CD14-positive monocyte (primary cell): ENCODE measurements at places on chromosomes 11 and 22.

GRCh38 chr11:14036469-14036868 is 73.9 kb downstream of the SPON1 start:
- DNase-seq, result no peak

GRCh38 chr11:14357881-14358728 is 878 bp downstream of the RRAS2 start:
- no peak for DNase-seq

GRCh38 chr22:37503850-37504249 is 15.4 kb downstream of the CARD10 start:
- DNase-seq, result peak; percentile 14

- DNase-seq, result no peak
Observed at GRCh38 chr22:36538529-36538928, 9.6 kb upstream of the EIF3D start.

GRCh38 chr11:34488855-34489557 is 24.6 kb downstream of the ELF5 start:
- DNase-seq, result no peak

DNA sequence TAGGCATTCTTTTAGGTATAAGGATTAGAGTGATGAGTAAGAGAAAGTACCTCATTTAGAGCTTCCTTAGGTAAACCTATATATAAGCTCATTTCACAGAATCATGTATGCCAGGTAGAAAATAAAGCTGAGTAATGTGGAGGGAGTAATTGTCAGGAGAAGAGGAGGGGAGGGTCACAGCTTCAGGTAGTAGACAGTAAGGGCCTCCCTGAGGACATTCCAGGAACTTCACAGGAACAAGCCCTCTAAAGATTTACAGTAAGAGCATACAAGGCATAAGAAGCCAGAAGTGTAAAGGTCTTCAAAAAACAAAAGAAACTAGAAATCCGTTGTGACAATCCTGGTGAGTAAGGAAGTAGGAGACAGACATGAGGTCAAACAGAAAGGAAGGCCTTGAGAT is 57.6 kb downstream of the USP47 start:
- no peak for DNase-seq

- no peak for DNase-seq
Observed at GRCh38 chr11:36109850-36110606, 166.2 kb downstream of the LDLRAD3 start.

DNA sequence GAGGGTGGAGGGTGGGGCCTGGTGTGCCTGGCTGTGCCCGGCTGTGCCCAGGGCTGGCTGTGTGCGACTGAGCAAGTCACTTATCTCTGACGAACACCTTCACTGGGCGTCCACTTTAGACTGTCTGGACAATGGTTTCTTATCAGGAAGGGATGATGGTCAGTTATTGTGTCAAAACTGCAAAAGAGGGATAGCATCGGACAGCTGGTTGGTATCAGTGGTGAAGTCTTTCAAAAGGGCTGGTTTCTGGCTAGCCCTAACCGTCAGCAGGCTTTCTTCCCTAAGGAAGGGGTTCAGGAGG is 4.1 kb upstream of the MGAT3 start:
- DNase-seq, result no peak

DNA sequence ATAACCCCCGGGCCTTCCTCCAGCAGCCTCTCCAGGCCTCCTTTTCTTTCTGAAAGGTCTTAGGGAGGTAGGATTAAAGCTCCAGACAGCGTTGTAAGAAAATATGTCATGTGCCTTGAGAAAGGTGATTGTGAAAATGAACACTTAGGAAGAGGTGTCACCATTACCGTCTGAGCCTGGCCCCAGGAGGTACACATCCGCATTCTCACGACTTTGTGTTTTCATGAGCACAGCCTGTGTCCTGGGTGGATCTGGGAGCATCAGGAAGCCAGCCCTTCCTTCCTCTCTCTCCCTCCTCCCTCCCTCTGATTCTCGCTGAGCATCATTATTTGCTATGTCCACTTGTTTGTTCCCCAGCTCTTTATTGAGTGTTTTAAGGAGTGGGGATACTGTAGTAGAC is 105.1 kb upstream of the CRYBB3 start:
- DNase-seq, result no peak

GRCh38 chr11:3182462-3182852 is 17.3 kb upstream of the OSBPL5 start:
- DNase-seq, result no peak

DNA sequence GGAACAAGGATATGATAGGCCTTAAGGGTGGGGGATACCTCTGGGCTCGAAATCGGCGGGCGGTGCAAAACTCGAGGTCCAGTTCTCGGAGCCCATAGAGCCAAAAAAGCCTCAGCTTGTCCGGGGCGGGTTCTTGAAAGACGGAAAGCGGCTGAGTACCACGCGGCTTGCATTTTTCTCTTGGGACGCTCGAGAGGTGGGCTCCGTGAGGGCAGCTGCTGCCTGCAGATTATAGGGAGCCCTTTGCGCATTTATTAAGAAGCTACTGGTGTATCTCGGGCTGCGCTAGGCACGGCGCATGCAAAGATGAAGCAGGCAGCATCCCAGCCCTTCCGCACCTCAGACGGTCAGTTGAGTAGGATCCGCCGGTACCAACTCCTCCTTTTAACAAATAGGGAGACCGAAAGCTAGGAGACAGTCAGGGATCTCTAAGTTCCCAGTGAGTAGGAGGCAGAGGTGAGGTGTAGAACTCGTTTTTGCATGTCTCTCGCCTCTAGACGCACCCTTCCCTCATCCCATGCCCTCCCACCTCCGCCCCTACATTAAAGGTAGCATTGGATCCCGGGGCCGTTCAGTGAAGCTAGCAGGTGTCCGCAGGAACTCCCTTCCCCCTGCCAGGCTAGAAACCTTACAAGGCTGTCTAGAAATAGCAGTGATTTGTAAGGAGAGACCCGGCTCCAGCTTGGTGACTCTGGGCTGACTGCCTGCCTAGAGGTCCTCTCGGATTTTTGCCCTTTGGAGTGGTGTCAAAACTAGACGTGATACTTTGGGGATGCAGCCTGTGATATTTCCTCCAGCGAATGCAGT is 768 bp downstream of the LDHA start:
- DNase-seq, result peak; percentile 7

DNA sequence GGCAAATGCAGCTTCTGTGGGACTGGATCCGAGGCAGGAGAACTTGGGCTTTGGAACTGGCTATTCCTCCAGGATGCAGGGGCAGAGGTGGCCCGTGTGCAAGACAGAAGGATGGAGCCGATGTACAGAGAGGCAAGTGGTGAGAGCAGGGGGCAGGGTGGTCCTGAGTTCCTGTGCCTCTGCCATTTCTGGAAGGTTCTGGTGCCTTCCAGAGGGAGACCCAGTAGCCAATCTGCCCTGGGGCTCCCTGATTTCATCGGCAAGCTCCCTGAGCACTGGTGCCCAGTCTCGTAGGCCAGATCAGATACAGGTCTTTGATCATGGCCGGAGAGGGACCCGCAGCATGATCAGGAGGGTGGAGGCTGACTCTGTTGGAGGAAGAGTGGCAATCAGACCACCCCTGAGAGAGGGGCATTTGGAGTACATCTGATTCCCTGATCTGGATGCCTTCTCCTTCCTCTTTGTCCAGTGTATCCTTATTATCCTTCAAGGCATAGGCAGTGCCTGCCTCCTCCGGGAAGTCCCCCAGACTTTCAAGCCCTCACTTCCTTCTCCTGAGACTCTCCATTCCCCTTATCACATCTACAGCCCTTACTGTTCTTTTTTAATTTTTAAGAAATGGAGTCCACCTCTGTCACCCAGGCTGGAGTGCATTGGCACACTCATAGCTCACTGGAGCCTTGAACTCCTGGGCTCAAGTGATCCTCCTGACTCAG is 9.7 kb downstream of the MRGPRD start:
- no peak for DNase-seq

DNA sequence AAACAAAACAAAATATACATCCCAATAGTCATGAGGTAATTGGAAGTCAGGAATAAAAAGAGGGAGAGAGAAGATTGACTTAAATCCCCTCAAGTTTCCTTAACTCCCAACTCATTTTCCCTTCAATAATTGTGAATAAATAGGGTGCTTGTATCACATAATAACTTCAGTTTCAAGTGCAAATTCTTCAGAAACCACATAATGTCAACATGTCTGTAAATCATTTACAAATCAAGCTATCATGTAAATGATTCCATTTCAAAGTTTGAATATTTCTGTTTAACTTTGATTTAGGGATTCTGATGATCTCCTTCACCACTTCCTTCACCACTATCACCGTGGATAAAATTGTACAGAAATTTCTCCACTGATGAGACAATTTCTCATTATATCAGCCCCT is 23.2 kb downstream of the CASP5 start:
- DNase-seq, result no peak

DNA sequence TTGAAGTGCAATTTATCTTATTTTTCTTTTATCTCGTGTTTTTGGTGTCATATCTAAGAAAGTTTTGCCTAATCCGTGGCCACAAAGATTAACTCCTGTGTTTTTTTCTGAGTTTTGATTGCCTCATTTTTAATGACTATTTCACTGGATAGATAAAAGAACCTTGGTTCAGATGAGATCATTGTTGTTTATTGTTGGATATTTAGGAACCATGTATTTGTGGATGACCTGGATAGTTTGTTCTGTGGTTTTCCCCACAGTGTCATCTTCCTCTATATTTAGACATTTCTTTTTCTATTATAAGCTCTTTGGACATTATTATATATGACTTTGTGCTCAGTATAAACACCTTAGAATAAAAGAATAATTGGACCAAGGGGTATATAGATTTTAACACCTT is 37.2 kb downstream of the PPP6R3 start:
- DNase-seq, result no peak

DNA sequence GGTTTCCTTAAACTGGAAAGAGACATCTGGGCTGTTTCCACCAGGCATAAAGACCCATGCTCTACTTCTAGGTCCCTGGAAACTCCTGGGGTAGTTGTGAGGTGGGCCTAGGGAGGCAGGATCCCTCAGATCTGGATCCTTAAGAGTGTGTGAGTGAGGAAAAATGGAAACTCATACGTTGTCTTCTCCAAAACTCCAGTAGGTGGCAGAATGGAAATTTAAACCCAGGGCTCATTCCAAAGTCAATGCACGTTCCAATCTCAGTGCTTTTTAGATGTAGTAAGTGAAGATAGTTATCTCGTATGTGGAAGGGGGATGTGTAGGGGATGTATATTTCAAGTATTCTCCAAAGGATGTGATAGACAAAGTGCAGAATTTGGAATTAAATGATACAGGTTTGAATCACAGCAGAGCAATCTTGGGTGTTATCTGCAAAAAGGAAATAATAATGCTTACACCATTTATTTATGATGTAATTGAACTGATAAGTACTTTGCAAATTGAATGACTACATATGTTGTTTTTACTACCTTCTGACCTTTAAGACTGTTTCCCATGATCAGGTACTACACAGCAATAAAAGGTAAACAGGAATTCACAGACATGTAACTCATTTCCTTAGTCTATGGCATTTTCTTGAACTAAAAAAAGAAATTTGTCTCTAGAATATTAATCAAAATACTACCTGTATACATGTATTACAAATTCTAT is 13.1 kb upstream of the MMP1 start:
- DNase-seq, result no peak

DNA sequence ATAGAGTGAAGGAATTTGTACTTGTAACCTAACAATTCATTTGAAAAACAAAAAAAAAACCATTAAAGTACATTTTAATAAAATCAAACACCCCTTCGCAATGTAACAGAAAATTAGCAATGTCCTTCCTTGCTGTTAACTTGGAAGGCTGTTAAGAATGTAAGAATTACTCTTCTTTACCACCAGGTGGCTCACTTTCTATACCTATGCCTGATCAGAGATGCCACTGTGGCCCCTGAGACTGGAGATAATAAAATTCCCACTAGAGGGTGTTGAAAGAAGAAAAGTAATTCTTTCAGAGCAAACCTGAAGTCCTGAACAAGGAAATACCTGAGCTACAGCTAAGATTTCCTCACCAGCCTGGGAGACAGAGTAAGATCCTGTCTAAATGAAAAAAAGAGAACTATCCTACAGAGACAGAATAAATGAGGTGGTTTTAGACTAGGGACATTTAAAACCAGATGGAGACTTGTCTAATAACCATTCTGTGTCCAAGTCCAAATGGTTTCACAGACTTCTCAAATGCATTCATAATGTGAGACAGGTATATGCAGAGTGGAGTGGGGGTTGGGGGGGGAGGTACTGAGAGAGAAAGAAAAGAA is 1089.3 kb downstream of the FAM181B start:
- DNase-seq, result no peak

GRCh38 chr11:118497831-118498230 is 29.4 kb upstream of the TTC36 start:
- no peak for DNase-seq

DNA sequence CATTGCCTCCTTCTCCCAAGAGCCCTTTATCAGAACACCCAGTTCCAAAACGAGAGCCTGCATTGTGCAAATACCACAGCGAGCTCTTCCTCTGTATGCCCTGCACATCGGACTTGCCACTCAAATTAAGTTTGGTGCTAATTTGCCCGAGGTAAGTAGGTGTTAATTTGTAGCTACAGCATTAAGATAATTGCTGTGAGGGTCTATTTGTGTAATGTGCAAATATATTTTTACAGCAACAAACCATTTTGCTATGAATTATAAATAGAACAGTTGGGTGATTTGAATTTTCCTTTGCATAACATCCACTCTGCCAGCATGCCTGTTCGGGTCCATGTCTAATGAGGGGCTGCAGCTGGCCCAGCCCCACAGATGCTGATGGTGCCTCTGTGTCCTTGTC is 8.1 kb downstream of the ARHGAP8 start:
- no peak for DNase-seq

DNA sequence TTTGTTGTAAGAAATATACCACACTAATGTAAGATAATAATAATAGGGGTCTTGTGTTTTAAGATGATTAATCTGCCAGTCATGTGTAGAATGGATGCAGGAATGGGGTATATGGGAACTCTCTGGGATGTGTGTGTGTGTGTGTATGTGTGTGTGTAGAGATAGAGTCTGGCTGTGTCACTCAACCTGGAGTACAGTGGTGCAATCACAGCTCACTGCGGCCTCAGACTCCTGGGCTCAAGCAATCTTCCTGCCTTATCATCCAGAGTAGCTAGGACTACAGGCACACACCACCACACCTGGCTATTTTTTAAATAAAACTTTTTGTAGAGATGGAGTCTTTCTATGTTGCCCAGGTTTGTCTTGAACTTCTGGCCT is 11.5 kb upstream of the PANX1 start:
- DNase-seq, result no peak

GRCh38 chr11:108472681-108473080 is 5.4 kb upstream of the C11orf65 start:
- DNase-seq, result no peak

GRCh38 chr11:73384872-73385689 is 8.9 kb downstream of the RELT start:
- DNase-seq, result peak; percentile 94

DNA sequence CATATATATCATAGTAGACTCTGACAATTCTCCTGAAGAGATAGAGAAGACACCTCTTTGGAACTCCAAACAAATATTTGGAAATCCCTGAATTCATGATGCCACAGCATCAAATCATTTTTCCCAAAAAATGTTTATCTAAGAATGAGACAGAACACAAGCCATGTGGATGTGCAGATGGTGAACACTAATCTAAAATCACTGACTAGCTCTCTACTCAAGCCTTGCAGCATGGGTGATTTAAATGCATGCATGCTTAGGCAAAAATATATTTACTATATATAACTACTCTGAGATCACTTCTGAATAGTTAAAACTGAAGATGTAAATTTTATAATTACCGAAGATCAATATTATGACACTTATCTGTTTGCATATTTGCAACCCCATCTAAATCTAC is 289.9 kb downstream of the GUCY1A2 start:
- DNase-seq, result no peak
